Stimulated activated CD4-positive, alpha-beta T cell treated with anti-CD3 and anti-CD28 coated beads, TNF-alpha, amount 100 ng/mL, for 4 hours (primary cell): ENCODE measurements at places on chromosomes 7 and 10.
A peak's percentile ranks its signal among the peaks of the same experiment; 100 is the strongest.

DNA sequence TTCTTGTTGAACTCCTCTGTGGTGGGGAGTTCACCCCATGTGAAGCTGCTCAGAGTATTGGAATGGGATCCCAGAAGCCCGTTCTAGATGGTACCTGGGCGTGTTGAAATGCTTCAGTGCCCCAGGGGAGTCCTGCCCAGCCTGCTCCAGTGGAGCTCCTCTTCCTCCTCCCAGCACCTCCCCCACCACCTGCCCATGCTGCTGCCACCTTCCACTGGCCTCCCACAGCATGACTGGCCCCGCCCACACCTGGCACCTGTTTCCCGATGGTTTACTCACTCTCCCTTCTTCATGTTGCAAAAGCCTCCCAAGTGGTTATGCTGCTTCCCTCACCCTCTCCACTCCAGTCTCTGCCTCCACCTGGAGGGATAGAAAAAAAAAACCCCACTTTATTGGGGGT lies 32.2 kb upstream of the PCBD1 start:
- DNase-seq: no peak

DNA sequence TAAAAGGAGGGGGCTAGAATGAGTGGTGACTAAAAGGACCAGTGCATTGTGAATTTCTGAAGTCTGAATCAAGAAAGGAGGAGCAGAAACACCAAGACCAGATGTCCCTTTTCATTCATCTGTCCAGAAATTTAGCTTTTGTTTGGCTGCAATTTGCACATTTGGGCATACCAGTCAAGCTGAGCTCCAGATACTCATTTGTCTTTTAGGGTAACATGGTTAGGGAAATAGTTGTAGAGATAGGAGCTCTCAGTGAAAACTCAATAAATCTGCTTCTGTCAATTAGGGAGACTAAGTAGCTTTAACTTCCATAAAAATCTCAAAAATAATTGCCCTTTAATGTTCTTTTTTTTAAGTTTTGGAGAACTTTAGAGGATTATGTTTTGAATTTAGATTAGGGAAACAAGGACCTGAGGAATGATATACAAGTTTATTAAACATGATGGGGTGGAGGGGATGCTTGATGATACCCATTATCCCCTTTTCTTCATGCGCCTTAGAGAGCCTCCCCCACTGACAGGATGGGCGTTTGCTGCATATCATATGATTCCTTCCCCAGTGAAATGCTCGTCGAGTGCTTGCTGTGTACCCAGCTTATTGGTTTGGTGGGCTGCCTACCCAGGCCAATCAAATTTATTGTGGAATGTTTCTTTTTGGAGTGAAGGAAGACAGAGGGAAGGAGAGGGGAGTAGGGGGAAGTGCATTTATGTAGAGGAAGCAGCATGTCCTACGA lies 50.7 kb upstream of the RPA3 start:
- no peak for DNase-seq

DNA sequence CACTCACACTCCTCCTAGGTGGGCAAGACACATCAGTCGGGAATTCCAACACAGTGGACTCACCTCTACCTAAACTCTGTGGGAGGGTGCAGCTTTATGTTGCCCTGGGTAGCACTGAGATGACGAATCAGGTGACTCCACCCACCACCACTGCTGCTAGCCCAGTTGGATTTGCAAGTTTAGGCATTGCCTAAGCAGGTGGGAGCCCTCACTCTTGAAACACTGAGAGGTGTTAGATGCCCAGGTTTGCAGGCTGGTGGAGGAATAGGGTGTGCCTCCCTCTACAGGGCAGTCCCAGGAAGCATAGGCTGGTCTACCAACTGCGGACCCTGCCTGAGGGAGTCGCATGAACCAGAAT lies 708.9 kb downstream of the POM121L12 start:
- DNase-seq: no peak

GRCh38 chr10:33532901-33533300 lies 198.4 kb upstream of the NRP1 start:
- DNase-seq: no peak

GRCh38 chr10:104339469-104340110 lies 1.3 kb upstream of the ITPRIP start:
- DNase-seq: no peak

- DNase-seq: no peak
Observed at GRCh38 chr10:93841961-93842360, 51.8 kb upstream of the SLC35G1 start.

DNA sequence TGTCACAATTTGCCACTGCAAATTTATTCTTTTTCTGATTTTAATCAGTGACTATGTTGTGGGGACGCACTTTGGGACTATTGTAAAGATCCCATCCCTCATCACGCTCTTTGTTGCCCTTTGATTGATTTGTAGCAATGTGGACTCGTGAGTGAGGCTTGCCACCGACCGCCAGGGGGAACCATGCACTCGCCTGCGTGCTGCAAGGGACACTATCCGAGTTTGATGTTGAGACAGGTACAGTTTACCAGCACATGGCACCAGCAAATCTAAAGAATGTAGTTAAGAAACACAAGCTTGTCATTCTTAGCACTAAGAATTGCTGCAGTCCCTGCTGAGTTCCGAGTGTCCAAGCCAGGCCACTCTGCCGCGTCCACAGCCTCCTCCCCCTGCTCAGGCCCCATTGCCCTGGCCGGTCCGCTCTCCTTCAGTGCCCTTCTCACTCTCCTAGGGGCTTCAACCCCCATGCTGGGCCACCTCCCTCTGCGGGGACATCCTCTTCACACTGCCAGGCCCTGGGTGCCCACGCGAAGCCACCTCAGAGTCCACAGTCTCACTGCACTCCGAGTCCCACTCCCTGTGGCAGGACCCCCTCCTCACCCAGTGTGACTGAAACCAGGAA lies 2.0 kb upstream of the SFTPA2 start:
- DNase-seq: peak; percentile 21

- no peak for DNase-seq
Observed at GRCh38 chr10:30160271-30160982, 101.0 kb upstream of the JCAD start.

- DNase-seq: no peak
Observed at GRCh38 chr10:131850383-131850870, 50.4 kb upstream of the PPP2R2D start.

DNA sequence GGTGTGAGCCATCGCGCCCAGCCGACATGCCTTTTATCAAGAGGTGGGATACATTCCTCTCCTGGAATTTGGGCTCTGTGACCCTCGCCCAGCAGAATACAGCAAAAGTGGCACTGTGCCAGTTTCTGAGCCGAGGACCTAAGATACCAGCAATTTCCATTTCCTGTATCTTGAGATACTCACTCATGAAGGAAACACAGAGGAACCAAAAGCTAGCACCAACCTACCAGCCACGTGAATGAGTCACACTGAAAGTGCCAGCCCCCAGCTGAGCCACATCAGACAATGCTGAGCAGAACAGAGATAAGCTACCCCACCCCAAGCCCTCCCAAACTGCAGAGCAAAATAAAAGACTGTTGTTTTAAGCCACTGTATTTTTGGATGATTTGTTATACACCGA lies 56.3 kb downstream of the CACUL1 start:
- DNase-seq: peak; percentile 38

GRCh38 chr7:99380032-99380822 lies 5.7 kb downstream of the ARPC1B start:
- no peak for DNase-seq

DNA sequence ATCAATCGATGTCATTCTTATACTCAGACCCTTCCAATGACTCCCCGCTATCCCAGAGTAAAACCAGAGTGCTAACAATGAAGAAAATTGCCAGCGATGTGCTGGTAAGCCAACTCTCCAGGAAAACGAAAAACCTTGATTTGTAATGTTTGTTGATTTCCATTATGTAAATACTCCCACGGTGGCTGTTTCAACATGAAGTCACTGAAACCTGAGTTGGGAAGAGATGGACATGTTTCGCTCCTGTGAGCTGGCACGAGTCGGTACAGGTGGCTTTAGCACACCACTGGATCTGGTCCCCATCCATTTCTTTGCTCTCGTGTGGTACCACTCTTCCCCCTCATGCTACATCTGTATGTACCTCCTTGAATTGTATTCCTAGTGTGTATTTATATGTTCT lies 52.9 kb downstream of the AP3M1 start:
- no peak for DNase-seq

DNA sequence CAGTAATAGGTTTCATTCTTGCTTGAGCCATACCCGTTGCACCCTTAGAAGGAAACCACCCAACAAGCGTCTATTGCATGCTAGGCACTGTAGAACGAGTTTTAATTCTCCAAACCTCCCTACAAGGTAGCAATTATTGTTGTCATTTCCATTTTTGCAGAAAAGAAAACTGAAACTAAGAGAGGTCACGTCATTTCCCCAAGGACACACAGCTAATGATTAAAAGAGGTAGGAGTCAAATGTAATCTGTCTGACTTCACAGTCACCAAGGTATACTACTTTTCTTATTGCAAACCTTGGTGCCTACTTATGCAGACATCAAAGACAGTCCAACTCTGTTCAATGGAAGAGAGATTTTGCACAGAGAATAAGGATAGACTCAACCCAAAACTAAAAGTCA lies 49.1 kb upstream of the C1QL3 start:
- DNase-seq: no peak

DNA sequence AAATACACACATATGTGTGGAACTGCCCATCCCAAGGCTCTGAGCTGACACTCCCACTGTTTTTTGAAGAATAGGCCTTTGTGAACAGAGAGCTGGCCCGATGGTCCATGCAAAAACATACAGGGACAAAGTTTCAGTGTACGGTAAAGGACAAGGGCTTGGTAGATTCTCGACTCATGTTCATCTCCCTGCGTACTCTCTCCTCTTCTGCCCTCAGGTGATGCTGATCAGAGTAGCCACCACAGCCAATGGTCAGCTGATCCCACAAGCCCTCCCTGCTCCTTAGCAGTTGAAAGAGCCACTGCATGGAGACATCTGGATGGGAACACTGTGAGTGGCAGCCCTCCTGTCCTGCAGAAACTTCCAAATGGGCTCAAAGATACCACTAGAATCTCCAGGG lies 23.1 kb upstream of the C10orf71 start:
- DNase-seq: no peak

DNA sequence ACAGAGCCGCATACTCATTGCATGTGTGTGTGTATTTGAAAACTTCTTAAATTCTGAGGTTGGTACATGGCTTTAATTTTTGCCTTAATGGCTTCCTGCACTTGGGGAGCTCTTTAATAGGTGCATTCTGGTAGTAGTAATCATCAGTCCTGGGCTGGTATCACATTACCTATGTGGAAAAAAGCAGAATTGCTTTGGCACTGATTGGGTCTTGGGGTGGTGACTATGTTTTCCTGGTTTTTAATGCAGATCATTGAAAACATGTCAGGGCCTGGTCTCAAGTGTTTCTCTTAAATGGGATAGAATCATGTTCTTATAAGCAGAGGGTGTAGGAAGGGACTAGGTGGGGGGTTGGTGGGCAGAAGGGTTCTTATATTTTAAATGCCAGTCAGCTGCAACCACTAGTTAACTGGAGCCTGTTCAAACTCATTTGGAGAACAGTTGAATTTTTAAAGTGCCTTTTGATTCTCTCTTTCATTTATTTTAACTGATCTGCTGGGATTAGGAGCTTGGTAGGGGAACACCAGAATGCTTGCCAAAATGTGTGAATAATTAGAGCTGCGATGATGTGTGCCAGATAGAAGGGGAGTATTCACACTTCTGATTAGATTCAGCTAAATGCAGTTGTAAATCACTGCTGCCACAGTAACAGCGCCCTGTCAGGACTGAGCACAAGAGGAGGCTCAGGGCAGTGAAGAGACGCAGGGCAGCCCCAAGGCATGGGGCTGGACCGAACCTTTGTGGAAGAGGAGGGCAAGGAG lies 633.5 kb upstream of the GALNT17 start:
- DNase-seq: no peak

DNA sequence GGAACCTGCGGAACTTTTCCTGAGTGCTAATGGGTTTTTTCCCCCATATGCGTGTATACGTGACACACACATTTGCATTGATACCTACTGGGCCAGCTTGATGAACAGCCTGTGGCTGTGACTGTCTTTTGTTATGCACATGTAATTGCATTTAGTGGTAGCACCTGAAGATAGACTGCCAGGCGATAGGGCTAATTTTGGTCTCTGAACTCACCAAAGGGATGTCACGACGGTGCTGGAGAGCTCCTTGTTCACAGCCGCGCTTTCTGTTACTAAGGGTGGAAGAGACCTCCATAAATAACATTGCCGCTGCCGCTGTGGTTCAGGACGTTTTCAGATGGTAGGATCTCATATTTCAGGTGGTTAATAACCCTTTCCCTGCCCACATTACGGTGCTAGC lies 133.2 kb downstream of the CAMK1D start:
- DNase-seq: no peak

DNA sequence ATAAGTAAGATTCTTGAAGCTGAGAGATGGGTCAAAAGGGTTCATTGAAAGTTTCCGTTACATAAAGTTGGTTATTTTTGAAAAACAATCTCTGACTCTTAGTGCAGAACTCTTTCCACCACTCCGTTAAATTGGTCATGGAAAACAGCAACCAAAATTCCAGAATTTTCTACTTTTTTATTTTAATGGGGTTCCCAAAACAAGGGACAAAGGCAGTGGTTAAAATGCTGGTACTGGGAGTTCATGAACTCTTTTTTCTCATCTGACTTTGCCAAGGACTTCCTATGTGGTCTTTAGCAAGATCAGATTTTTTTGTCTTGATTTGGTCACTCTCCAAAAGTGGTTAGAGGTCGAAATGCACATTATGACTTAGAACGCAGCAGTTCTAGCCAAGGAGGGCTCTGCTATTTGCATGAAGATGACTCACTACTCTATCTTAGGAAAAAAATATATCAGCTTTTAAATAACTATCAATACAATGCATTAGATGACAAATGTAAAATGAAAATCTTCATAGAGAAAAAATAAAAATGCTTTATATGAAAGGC lies 145.7 kb downstream of the REEP3 start:
- no peak for DNase-seq

DNA sequence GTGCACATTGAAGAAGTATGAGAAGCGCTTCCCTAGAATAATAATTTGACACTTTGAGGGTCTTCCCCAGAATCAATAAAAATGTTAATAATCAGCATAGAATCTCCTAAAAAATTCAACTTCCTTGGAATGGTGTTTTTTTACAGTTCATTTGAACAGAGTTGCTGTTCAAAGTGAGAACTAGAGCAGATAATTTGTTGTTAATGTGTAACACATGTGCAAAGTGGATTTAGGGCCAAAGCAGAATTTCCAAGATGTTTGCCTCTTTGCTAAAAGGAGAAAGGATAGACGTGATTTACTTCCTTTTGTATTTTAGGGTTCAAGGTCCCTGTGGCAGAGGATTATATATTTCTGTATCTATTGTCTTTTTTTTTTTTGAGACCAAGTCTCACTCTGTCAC lies 73.8 kb downstream of the ZNF277 start:
- no peak for DNase-seq

GRCh38 chr7:128132426-128133069 lies 101.3 kb upstream of the LRRC4 start:
- DNase-seq: no peak
